DMS 273 treated with DMSO at 0.1 percent for 48 hours (cell line): ENCODE measurements at places on chromosomes 2 and 18.

GRCh38 chr18:80200932-80201672, 46.2 kb downstream of the PARD6G start:
- no peak for DNase-seq

GRCh38 chr18:79317703-79318102, 78.0 kb upstream of the NFATC1 start:
- DNase-seq: no peak

DNA sequence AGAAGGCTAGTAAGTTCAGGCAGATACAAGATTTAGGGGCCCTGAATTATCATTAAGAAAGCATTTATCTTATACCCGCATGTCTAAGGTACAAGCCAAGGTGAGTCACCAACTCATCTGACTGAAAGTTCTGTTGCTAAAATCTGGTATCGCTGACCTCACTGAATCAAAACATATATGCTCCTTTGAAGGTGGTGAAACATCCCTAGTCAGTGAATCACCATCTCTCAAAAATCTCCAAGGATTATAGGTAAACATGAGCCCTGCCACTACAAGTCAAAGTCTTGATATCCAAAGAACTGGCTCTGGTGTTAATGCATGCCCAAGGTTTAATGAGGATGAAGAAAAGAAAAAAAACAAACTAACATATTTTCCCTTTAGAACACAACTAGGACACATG, 43.5 kb downstream of the IRS1 start:
- no peak for DNase-seq

- DNase-seq: no peak
These were observed 37.7 kb downstream of the INPP4A start for GRCh38 chr2:98482362-98482761.

GRCh38 chr2:118059919-118060478, 28.3 kb upstream of the INSIG2 start:
- no peak for DNase-seq

DNA sequence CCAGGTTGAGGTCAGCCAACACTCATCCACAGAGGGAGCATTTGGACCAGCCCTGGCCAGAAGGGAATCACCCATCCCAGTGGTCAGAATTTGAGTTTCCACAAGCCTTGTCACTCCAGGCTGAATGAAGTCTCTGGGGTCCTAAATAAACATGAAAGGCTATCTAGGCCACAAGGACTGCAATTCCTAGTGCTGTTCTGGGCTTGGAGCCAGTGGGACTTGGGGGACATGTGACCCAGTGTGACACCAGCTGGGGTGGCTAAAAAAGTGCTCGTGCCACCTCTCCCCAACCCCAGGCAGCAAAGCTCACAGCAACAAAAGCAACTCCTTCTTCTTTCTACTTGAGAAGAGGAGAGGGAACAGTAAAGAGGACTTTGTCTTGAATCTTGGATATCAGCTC, 91.7 kb downstream of the MDH1 start:
- DNase-seq: no peak

- no peak for DNase-seq
These were observed 193.7 kb downstream of the DNER start for GRCh38 chr2:229520691-229521096.

DNA sequence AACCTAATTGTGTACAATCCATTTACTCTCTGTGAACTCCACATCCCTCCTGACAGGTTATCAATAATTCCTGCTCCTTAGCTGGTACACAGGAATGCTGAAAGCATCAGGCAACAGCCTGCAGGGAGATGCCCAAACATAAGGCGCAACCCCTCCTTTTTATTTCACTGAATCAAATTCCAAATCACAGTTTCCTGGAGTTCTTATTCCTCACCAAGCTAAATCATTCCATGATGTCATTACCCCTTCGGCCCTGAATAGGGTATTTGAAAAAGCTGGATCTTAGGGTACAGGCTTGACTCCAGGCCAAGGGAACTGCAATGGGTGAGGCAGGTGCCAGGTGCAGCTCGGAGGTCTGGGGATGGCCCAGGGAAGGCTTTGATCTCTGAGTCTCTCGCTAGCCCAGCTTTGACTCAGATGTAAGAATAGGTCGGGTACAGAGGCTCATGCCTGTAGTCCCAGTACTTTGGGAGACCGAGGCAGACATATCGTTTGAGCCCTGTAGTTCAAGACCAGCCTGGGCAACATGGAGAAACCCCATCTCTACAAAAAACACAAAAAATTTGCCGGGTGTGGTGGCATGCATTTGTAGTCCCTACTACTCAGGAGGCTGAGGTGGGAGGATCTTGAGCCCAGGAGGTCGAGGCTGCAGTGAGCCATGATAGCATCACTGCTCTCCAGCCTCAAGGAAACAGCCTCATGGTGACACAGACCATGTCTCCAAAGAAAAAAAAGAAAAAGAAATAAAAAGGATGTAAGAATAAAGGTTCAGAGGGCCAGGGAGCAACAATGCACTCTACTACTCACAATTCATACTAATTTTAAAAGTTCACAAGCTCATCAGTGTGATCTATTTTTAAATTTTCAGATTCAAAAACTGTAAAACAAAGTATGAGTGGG, 6.8 kb downstream of the FHL2 start:
- no peak for DNase-seq

- DNase-seq: no peak
These were observed 216.0 kb downstream of the ACKR3 start for GRCh38 chr2:236785611-236786057.

DNA sequence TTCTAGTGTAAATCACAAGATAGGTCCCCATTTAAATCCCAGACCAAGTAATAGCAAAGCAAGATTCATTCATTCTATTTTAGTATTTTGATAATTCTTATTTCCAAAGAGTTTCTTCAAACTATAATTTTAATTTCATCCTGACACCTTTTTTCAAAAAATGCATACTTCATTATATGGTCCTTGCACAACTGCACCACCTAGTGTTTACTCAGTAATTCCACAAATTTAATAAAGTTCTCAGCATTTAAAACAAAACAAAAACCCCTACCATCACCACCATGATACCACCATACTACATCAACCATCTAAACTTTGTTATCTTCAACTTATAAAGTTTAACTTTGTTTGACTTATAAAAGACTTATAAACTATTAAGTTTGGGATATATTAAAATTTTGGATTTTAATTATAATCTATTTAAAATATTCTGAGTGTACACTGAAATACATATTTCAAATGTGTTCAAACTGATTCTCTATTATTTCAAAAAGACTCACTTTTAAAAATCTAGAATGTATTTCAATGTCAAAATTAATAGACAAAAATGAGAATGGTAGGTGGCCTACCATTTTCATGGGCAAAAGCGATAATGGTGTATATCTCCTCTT, 44.2 kb downstream of the WDPCP start:
- peak; percentile 29 for DNase-seq

DNA sequence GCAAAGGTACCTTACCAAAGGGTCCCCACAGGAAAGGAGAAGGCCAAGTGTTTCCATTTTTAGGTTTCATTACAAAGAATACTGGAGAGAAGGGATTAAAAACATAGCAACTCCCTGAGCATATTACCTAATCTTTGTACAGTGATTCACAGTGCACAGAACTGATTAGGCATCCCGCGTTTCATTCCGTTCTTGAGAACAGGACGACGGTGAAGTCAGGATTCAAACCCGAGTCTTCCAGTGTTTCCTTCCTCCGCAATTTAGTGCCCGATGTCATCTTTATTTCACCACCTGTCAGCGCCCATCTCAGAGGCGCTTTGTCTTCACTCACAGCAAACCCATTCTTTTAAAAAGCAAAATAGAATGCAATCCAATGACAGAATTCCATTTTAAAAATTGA, 488.5 kb downstream of the EIPR1 start:
- DNase-seq: no peak

- DNase-seq: no peak
These were observed 22.5 kb downstream of the STAT4 start for GRCh38 chr2:191128172-191128910.

DNA sequence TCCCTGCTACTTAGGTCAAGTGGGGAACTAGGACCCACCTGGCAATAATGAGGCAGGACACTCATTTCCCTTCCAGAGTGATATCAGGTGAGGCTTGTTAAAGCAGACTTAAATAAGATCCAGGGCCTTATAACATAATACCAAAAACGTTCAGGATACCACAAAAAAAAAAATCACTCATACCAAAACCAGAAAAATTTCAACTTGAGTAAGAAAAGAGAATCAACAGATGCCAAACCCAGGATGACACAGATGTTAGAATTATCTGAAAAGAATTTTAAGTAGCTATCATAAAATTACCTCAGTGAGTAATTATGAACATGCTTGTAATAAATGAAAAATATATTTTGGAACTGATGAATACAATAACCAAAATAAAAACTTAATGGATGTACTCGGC, 255.6 kb upstream of the OSR1 start:
- DNase-seq: no peak

GRCh38 chr2:110768591-110768990, 36.2 kb downstream of the ACOXL start:
- no peak for DNase-seq

- DNase-seq: no peak
These were observed 138.4 kb upstream of the NOSTRIN start for GRCh38 chr2:168663993-168664392.

DNA sequence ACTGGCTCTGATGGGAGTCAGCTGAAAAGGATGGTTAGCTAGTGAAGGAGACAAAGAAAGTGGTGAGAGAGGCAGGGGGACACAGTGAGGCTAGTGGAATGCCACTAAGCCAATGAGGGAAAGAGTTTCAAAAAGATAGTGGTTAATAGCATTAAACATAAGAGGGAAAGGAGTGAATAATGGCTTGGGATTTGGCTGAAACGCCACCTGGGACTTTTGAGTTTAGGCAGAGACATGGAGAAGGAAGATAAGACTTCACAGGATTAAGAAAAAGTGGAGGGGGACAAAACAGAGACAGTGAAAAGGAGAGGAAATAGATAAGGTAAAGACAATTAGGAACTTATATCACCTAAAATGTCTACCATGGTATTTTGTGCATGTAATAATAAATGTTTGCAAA, 6.9 kb downstream of the CD28 start:
- no peak for DNase-seq

GRCh38 chr2:151891566-151892194, 63.5 kb upstream of the ARL5A start:
- DNase-seq: no peak

- no peak for DNase-seq
These were observed 109.0 kb upstream of the CNTNAP5 start for GRCh38 chr2:123916051-123916450.

DNA sequence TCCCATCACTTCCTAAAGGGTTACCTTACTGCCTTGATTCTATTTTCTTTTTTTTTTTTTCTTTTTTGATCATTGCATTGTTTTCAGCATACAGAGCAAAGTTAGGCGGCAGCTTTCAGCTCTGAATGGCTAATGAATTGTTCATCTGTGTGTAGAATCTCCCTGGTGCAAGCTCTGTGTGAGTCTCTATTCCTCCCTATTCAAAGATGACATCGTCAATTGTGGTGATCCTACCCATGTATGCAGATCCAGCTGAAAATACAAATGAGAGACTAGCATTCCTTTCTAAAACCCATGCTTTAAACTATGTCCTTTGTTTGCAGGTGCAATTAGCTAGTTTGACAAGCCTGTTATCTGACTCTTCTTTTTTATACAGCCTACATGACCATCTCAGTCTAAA, 539.0 kb downstream of the ARHGAP15 start:
- no peak for DNase-seq

DNA sequence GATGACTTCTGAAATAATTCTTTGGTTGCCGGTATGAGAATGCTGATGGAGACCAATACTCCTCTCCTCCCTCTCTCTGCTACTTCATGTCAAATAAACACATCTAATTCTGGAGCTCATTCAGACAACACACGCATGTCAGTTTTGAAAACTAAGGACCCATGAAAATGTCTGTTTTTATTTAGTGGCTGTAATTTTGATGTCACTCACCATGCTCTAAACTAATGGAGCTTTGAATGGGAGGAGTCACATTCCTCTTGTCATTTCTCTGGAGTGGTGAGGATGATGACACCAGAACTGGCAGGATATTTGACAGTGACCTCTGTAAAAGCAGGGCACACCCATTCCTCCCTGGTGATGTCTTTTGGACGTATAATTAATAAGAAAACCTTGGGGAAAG, 163.0 kb downstream of the PHLPP1 start:
- DNase-seq: no peak

DNA sequence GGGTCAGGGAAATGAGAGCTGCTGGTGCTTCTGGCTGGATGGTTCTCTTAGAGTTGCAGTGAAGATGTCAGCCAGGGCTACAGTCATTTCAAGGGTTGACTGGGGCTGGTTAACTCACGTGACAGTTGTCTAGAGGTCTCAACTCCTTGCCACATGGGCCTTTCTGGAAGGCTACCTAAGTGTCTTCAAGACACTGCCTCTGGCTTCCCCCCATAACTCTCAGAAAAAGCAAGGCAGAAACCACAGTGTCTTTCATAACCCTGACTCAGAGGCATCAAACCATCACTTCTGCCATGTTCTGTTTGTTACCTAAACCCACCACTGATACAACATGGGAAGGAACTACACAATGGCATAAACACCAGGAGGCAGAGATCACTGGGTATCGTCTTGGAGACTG, 828.9 kb downstream of the EPHA4 start:
- no peak for DNase-seq

- DNase-seq: no peak
These were observed 498 bp downstream of the ITGAV start for GRCh38 chr2:186590350-186590758.

GRCh38 chr18:23209031-23209430, 73.7 kb downstream of the CABLES1 start:
- DNase-seq: no peak

DNA sequence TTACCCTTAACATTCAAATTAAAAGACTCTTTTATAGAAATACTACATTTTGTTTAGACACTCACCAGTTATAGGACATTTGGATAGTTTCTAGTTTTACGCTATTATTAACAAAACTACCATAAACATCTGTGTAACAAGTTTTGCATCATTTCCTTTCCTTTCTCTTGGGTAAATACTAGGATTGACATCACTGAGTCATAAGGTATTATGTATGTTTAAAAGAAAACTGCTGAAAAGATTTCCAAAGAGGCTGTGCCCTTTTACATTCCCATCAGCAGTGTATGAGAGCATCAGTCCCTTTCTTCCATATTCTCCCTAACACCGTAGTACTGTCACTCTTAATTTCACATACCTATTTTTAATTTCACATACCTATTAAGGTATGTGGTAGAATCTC, 130.6 kb downstream of the USP34 start:
- DNase-seq: no peak

DNA sequence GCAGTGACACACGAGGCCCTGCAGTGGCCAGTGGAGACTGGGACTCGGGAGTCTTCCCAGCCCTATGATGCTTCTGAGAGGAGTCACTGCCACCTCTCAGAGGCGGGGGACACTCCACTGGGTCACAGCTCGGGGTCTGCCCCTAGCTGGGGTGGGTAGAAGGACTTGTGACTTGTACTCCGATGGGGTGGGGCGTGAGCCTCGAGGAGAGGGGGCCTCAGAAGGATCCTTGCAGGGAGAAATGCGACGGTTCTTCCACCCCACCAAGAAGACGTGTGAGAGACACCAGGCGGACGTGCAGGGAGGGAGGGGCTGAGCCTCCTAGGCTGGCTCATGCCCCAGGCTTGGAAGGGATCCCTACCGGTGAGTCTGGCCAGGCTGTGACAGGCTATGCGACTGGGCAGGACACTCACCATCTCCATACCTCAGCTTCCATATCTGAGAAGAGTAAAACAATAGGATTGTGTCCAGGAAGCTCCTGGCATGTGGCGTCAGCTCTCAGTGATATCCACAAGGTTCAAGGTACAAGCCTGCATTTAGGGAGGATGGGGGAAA, 11.1 kb upstream of the OTOS start:
- no peak for DNase-seq
